Common myeloid progenitor, CD34-positive (primary cell): ENCODE measurements at places on chromosomes 11 and 22.

- no peak for DNase-seq
These were observed 1116.9 kb downstream of the TBC1D22A start for GRCh38 chr22:47879346-47879745.

DNA sequence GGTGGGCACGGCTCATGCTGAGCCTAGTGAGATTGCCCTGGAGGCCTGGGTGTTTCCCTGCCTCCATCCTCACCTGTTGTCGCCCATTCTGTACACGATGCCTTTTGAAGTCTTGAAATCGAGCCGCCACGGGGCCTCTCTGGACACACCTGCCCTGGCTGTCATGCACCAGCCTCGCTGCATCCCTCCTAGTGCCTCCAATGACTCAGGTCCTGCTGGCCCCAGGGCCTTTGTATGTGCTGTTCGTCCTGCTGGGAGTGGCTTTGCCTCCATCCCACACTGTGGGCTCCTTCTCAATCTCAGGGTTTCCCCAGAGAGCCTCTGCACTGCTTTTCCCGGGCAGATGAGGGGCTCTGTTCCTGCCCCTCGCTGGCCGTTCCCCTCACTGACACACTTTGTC lies 8.9 kb upstream of the MYEOV start:
- no peak for DNase-seq

DNA sequence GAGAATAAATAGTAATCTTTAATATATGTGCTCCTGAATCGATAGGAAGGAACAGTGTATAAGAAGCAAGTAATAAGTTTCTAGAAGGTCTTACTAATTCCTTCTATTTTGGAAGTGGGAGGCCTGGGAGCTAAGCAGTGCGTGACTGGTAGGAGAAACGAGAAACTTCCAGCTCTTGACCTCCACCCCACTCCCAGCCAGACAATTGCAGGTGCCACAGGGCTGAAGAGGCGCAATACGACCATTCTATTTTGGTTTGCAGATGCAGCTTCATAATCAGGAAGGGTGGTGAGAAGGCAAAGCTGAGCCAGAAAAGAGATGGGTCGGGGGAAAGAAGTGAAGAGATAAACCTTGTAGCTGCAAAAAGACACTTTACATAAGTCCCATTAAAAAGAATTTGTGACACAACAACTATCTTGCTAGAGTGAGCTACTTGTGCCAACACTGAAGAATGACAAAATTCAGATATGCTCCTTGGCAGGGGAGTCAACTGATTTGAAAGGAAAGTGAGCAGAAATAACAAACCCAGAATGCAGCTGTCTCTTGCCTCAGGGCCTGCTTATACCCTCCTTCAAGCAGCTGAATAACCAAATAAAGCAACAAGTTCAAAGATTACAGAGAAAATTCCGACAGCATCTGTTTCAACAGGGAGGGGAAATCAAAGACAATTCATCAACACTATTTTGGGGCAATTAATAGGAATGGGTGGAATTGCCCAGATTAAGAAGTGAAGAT lies 35.1 kb downstream of the GRIA4 start:
- DNase-seq, result no peak

DNA sequence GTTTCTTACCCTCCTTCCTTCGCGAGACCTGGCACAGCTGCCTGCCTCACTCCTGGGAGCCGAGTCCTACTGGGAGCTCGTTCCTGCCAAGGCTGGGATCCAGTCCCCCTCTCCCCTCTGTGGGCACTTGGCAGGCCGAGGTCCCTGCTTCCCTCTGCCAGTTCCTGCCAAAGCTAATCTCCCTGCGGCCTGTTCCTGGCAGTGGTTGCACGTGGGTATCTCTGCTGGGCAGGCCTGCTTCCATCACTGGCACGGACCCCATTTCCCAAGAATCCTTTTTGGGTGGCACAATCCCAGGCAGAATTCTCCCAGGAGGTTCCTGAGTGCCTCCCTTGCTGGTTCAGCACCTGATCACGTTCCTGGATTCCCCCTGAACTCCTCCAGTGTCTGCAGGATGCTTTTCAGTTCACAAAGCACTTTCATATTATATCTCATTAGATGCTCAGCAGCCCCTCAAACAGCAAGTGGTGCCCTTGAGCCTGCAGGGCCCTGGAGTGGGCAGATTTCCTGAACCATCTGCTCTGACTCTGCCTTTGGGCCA lies 96.5 kb downstream of the RRM1 start:
- no peak for DNase-seq

- no peak for DNase-seq
These were observed 2.0 kb downstream of the KCNC1 start for GRCh38 chr11:17736579-17736893.

DNA sequence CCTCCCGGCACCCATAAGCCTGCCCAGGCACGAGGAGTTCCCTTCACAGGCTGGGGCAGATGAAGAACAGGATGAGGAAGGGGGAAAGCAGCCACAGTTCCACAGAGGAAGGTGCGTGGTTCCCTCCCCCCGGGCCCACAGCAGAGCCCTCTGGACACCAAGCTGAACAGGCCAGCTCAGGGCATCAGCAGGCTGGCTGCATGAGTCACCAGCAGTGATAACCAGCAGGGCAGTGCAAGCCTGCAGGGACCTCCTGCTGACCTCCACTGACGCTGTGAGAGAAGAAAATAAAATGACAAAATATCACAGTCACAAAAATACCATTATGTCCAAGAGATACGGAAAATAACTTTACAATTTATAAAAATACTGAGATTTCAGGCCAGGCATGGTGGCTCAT lies 11.5 kb downstream of the RTL6 start:
- no peak for DNase-seq

DNA sequence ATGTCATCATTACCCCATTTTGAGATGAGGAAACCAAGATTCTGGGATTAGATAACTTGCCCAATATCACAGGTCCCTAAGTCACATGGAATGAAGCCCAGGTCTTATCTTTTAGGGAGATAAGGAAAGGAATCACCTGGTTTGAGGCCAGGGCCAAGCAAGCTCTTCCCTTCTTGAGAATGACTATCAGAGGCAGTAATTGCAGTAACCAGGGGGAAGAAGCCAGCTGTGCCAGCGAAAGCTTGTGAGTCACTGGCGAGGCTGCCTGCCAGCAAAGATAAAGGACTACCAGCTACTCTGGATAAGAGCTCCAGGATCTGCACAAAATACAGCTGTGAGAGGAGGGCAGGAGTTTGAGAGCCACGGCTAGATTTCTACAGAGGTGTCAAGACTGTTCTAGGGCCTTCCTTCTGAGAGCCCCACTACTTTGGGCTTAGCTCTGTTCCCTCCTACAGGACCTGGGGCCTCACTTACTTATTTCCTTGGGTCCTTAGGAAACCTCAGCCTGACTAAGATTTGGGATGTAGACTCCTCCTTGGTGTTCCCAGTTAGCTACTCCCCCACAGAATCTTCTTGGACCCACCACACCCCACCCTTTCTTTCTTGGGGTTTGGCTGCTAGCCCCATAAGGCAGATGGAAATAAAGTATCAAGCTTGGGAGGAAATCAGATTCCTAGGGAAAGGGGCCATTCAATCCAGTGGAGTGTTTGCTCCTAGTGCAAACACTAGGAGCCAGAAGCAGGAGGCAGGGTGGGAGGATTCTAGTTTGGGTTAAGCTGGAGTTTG lies 9.7 kb upstream of the CCKBR start:
- peak; percentile 87 for DNase-seq

GRCh38 chr11:42085736-42086135 lies 626.3 kb upstream of the LRRC4C start:
- DNase-seq, result no peak

DNA sequence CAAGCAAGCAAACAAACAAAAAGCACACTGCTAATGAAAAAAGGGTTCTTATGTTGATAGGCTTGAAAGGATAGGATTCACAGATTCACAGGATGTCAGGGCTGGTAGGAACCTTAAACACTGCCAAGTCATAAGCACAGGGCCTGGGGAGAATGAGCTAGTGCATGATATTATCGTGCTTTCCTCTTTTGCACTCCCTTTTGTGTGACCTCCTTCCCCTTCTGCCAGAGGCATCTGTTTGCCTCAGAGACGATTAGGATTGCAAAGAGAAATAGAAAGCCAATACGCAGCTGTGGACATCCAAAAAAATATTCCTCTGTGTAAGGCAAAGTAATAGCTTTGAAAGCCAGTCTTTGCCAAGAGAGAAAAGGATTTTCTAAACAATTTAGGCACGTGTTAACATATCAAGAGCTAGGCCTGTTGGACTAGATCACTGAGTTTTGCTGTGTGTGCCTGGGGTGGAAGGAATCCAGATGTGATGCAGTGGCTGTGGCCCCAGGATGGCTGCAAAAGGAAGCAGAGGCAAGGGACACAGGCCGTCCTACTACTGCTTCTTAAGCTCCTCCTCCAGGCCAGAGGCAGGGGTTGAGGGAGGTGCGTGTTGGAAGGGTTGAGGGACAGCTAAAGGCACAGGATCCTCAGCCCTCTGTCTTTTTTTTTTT lies 30.6 kb downstream of the MCHR1 start:
- DNase-seq, result peak; percentile 46

GRCh38 chr11:12278766-12279671 lies 98.4 kb upstream of the PARVA start:
- DNase-seq, result no peak

- DNase-seq, result no peak
These were observed 76.8 kb upstream of the YWHAH start for GRCh38 chr22:31867386-31868153.

- no peak for DNase-seq
These were observed 125.5 kb downstream of the BBOX1 start for GRCh38 chr11:27166130-27166529.

DNA sequence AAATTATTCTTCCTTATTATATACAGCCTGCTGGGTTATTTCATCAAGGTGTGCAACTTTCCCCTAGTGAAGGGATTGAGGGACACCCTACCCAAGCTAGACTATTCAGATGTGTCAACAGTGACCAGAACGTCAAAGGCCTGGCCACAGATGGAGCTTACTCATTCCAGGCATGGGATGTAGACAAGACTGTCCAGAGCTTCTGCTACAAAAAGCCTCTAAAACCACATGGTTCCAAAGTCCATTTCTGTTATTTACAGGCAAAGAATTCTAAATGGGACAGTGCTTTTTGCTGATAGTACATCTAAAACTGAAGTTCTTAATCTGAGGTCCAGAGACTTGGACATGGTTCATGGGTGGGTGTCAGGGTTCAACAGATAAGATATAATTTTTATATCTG lies 9.7 kb upstream of the SMCO4 start:
- DNase-seq, result no peak

DNA sequence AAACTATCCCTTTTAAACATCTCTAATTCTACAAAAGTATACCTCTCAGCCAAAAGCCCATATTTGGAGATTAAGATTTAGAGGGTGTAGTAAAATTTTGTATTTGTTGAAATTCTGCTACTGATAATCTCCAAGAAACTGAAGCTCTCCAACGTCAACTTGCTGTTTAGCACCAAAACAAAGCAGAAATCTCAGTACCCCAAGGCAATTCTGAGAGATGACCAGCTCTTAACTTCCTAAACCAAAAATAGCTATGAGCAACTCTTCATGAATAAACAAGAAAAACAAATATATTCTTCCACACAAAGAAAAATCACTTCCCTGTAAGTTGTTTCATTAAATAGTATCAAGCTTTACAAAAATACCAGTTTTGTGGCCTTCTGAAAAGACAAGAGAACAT lies 13.3 kb downstream of the RRAS2 start:
- no peak for DNase-seq

- peak; percentile 85 for DNase-seq
These were observed 5.9 kb upstream of the GRAMD4 start for GRCh38 chr22:46614025-46614931.

GRCh38 chr11:35308157-35308556 lies 111.2 kb downstream of the SLC1A2 start:
- DNase-seq, result no peak

DNA sequence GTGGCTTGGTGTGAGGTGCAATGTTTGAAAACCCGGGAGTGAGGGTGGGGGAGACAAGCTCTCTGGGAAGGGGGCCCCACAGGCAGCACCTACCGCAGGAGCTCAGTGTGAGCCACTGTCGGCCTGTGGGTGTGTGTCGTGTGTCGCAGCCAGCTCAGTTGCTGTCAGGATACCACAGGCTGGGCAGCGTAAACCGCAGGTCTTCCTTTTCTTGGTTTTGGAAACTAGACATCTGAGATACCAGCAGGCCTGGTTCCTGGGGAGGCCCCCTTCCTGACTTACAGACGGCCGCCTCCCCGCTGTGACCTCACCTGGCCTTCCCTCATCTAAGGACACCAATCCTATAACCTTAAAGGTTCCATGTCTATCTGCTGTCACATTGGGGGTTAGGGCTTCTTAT lies 19.4 kb downstream of the IRF7 start:
- DNase-seq, result no peak

DNA sequence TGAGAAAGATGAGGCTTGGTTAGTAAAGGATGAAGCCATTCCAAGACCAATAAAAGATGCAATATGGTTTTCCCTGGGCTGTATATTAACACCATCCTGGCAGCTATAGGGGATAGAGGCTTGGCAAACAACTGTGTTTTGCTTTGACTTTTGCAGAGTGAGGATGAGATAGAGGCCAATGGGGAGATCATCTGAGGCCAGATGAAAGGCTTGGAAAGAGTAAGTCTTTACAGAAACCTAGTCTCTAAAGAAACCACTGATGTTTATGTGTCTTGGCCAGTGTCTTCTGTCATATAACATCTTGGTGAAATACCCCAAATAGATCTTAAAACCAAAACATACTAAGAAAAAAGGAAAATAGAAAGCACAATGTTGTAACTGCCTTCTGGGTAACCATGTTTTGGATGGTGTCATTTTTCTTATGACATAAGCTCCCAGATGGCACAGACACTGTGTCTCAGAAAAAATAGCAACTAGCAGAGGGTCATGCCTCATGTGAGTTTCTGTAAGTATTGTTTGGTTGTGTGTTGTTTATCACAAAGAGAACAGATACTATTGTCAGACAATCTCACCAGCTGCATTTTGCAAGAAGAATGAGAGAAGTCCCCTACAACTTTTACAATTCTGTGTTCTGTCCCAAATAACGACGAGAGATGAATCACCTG lies 305.4 kb downstream of the ST3GAL4 start:
- no peak for DNase-seq

GRCh38 chr11:134639586-134640330 lies 227.7 kb upstream of the B3GAT1 start:
- no peak for DNase-seq

DNA sequence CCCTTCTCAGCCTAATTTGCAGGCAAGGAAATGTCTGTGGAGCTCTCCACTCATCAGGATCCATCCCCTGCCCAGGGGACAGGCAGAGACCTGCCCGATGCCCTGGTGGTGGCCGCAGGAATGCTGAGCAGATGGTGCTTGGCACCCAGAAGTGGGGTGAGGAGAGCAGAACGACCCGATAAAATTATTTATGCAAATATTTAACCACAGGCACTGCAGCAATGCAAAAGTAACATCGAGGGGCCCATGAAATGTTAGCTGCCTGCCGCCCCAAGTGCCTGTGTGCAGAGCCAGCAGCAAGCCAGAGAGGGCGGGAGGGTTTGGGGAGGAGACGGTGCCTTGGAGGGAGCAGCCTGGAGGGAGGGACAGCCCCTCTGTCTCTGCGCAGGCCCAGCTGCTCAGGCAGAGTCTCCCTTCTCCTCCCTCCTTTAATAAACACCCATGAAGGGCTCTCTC lies 205.5 kb downstream of the CTTN start:
- no peak for DNase-seq

GRCh38 chr11:70270104-70270876 lies at the start of gene PPFIA1:
PPFIA1 (plus strand) TSS chr11:70270690; CDS start chr11:70272173, 1,483 bp downstream.
- DNase-seq, result peak; percentile 90

- DNase-seq, result no peak
These were observed 12.1 kb downstream of the TTLL8 start for GRCh38 chr22:50046019-50046415.

GRCh38 chr11:199782-200181 lies 6.9 kb downstream of the SCGB1C1 start:
- no peak for DNase-seq

GRCh38 chr22:29707010-29707409 lies 12.8 kb upstream of the CABP7 start:
- DNase-seq, result no peak
